ENCODE measurements at places on chromosomes 16 and 17.

- DNase-seq: no peak
These were observed 238.5 kb downstream of the ZFHX3 start for GRCh38 chr16:72809446-72809845.

GRCh38 chr16:1965396-1966001, 873 bp upstream of the RPS2 start:
- DNase-seq: no peak

- DNase-seq: no peak
These were observed 86.6 kb downstream of the C16orf95 start for GRCh38 chr16:87230571-87230970.

GRCh38 chr17:80208050-80208449, 12.1 kb downstream of the SGSH start:
- DNase-seq: no peak

GRCh38 chr16:8716052-8716451, 41.6 kb downstream of the ABAT start:
- no peak for DNase-seq

DNA sequence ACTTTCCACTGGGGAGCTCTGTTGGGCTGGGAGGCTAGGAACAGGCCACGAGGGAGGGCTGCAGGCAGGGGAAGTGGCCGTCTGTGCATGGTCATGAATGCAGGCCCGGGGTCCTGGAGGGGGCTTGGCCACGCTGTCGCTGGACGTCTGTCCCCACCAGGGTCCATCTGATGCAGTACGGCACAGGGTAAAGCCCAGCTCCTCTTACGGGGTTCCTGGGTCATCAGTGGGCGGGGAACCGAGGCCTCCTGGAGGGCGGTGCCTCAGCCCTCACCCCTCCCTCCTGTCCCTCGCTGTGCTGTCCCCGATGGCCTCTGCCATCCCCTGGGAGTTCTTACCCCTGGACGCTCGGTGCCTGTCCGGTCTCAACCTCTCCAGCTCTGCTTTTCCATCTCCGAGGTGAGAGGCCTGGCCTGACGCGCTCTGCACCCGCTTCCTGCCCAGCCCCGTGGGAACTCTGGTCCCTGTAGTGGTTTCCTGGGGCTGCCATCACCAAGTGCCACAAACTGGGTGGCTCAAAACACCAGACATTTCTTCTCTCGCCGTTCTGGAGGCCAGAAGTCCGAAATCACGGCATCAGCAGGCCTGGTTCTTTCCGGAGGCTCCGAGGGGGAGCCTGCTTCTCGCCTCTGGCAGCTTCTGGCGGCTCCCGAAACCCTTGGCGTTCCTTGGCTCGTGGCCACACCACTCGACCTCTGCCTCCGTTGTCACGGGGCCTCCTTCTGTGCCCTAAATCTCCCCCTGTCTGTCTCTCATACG, 182.8 kb downstream of the SEC14L1 start:
- DNase-seq: no peak

GRCh38 chr16:57575468-57576277, 33.2 kb downstream of the ADGRG5 start:
- no peak for DNase-seq

DNA sequence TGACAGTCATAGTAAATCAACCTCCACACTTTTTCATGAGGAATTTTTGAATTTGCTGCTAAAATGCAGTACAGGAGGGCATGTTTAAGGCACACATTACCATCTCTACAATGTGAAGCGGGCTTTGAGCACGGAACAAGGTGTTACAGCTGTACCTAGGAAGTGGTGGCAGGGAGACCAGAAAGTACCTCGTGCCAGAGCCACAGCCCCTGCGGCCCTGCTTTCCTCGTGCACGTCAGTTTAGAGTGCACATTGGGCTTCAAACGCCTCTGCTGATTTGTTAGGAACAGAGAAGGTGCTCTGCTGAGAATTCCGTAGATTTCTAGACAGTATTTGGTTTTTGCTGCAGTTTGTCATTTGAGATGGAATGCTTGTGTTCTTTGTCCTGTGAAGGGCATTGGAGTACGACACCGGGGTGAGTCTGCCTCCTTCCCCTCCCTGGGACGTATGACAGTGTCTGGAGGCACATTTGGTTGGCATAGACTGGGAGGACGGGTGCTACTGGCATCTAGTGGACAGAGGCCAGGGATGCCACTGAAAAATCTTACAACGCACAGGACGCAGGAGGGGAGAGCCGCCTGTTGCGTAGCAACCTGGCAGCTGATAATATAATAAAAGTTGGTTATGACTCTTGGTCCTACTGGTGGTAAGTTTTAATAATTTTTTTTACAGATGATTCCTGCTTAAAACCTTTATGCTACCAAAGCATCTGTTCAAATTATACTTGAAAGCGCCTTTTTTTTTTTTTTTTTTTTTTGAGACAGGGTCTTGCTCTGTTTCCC, 9.1 kb downstream of the FOXK2 start:
- DNase-seq: no peak

DNA sequence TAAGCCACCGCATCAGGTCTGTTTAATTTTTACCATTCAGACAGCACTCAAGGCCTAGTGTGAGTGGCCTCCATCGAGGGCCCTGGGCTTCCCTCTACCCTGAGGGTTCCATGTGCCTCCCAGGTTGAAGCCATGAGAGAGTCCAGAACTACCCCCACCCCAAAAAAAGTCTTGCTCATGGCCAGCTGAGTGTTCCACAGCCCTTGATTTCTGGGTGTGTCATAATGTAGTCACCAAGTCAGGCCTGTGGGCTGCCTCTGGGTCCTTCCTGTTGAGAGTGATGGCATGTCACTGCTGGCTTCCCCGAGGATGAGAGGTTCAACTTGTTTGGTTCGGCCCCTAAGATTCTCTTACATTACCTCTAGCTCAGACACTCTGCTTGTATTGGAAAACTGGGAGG, 100.6 kb downstream of the PITPNC1 start:
- no peak for DNase-seq

- no peak for DNase-seq
These were observed 21.6 kb downstream of the CTU2 start for GRCh38 chr16:88727871-88728270.

DNA sequence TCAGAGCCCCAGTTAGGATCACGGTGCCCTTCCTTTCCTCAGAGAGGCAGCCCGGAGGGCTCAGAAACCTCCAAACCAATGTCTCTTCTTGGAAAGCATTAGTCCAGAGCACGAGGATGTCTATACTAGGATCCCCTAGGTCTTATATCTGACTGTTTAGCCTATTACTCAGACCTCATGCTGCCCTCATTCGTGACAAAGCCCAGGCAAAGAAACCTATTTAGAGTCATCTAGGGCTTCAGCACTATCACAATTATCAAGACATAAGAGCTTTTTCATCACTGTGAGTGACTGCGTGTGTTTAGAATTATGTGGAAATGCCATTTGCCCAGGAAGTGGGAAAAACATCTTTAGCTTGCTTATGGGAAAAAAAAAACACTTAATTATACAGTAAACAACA, 159.8 kb upstream of the NOL11 start:
- no peak for DNase-seq

DNA sequence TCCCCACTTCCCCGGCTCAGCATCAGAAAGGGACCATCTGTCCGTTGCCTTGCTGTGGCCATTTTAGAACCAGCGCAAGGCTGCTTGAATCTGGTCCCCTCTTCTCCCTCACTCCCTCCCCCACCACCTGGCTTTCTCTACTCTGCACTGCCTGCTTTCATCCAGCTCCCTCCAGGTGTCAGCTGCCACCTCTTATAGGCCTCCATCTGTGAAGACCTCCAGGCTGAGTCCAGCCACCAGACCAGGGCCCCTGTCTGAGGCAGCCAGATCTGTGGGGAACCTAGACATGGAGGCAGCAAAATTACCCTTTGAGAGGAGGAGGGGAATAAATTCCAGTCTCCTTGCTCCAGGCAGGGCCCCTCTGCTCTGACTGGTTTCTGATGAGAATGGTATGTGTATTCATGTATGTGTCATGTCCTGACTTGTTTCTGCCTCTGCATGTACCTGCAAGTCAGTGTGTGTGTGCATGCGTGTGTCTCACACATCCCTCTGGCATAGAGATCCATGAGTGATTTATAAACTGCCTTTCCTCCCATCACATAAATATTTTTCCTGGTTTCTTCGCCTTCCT, 21.1 kb downstream of the MINK1 start:
- DNase-seq: no peak

- DNase-seq: no peak
These were observed 5.0 kb downstream of the THOC6 start for GRCh38 chr16:3028716-3029319.

- DNase-seq: no peak
These were observed 41.3 kb downstream of the CDH13 start for GRCh38 chr16:82668094-82668493.

GRCh38 chr17:33318241-33318640, 25.1 kb upstream of the ASIC2 start:
- no peak for DNase-seq

DNA sequence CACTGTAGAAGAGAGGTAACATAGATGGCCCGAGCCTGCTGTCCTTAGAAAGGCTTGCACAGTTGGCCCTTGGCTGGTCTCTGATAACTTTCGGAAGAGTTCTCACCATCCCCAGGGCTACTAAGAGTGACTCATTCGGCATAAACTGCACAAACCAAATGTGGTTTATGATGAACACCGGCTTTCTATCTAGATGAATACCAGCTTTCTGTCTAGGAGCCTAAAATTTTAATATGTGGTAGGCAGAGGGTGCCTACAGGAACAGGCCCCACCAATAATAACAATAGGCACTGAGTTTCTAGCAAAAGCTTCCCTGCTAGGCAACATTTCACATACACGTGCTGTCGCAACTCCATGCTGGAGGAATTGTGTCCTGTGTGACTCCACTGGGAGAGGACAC, 15.4 kb downstream of the CNOT1 start:
- no peak for DNase-seq

DNA sequence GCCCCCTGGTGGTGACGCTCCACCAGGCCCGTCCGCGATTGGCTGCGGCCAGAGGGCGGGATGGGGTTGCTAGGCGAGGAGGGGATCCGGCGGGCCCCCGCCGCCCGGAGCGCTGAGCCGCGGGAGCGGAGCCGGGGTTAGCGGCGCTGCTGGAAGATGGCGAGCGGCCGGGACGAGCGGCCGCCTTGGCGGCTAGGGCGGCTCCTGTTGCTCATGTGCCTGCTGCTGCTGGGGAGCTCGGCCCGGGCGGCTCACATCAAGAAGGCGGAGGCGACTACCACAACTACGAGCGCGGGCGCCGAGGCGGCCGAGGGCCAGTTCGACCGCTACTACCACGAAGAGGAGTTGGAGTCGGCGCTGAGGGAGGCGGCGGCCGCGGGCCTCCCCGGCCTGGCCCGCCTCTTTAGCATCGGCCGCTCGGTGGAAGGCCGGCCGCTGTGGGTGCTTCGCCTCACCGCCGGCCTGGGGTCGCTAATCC, at the start of gene CPD:
TSS of gene CPD (plus strand) at position 103 of the 478 bp plus-strand sequence. CDS start at position 157, 54 bp downstream.
- peak; percentile 77 for DNase-seq

GRCh38 chr17:66695098-66695497, 139.8 kb upstream of the CACNG5 start:
- no peak for DNase-seq

- no peak for DNase-seq
These were observed 230.3 kb downstream of the MRTFB start for GRCh38 chr16:14301169-14302030.
